ENCODE measurements at places on chromosomes 1 and 21. TPM values are rescaled to one million over a fixed set of nuclear protein-coding genes. Genes with fewer than 3 reads are reported as not detected.

RUNX3 gene
- total RNA-seq = 0.77 TPM

MACO1 gene
- 15.5 TPM for total RNA-seq

TUFT1 gene
- 15.1 TPM for total RNA-seq

CASQ1 gene
- total RNA-seq = 1.3 TPM

SRM gene
- 31.5 TPM for total RNA-seq

SPRR1A gene
- total RNA-seq = not detected

LAMTOR2 gene
- total RNA-seq = 68.1 TPM

NFIA gene
- 205 TPM for total RNA-seq

UCK2 gene
- total RNA-seq = 20.9 TPM

RAB13 gene
- 49.9 TPM for total RNA-seq

DNA sequence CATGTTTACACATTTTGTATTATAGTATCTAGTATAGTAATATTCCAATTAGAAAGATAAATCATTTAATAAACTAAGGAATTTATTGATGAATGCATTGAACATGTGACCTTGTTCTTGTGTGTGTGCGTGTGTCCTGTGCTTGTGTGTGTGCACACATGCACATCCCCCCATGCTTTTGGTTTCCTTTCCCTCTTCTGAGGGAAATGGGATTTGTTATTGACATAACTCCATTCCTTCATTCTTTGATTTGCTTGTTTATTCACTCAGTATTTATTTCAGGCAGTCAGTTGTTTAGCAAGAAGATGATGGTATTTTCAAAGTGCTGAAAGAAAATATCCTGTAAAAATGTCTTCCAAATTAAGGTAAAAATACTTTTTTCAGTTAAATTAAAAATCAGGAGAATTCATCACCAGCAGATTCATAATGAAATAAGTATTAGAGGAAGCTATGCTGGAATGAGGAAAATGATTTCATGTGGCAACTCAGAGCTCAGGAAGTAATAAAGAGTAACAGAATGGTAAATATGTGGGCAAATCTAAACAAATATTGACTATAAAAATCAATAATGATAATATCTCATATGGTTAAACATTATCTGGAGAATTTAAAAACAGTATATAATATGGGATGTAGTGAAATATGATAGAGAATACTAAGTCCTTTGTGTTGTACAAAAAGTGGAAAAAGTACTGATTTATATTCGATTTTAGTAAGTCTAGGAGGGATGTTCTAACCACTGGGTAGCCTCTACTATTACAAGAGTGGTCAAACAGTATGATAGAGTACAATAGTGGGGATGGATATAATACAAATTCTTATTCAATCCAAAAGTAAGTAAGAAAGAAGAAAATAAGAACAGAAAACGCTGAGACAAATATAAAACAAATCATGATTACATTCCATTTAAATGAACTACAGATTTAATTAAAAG is 35.2 kb upstream of the SIPA1L2 start:
- no peak for ATAC-seq

GRCh38 chr1:1996207-1996651 is 7.4 kb downstream of the CFAP74 start:
- no peak for ATAC-seq

- ATAC-seq = no peak
Measured at GRCh38 chr1:53349369-53349835, 21.5 kb upstream of the LRP8 start.

GRCh38 chr1:88204111-88204510 is 480.0 kb upstream of the PKN2 start:
- ATAC-seq = no peak

GRCh38 chr21:15023776-15024175 is 41.0 kb downstream of the NRIP1 start:
- ATAC-seq = no peak

DNA sequence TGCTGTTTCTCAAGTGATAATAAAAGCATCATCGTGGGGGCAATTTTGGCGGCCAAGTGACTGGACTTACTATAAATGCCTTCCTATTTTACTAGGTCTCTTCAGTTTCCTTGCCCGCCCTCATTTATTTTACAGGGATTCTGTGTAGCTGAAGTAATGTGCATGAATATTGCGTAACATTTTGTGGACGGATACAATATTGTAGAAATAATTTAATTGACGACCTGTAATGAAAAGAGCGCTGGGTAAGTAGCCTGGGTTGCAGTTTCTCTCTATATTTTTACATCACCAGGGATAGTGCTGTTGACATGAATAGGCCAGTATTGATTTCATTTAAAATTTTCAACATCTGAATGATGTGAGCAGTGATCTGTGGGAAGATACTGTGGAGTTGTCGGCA is 28.1 kb upstream of the LMO4 start:
- ATAC-seq = no peak

GRCh38 chr21:40512590-40512989 is 334.4 kb downstream of the DSCAM start:
- ATAC-seq = no peak

- no peak for ATAC-seq
Measured at GRCh38 chr1:60078182-60078581, 4.6 kb upstream of the C1orf87 start.

- no peak for ATAC-seq
Measured at GRCh38 chr1:27662261-27662660, 9.7 kb downstream of the IFI6 start.

DNA sequence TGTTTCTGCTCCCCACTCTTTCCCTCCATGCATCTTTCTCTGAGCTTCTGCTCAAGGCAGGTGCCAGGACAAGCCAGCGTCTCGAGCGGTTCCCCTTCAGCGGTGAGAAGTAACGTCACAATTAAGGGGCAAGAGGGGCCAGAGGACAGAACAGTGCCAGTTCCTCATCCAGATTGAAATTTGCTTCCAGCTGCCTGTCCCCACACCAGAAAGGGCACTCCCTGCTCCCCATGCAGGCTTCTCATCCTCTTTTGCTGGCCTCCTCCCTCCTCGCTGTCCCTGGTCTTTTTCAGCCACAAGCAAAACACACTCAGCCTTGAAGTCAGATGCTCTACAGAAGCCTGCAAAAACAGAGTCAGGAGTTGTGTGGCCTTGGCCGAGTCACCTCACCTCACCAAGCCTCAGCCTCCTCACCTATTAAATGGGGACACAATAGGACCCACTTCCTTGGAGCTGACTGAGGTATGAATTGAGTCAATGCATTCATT is 35.0 kb upstream of the ECE1 start:
- peak; percentile 5 for ATAC-seq

DNA sequence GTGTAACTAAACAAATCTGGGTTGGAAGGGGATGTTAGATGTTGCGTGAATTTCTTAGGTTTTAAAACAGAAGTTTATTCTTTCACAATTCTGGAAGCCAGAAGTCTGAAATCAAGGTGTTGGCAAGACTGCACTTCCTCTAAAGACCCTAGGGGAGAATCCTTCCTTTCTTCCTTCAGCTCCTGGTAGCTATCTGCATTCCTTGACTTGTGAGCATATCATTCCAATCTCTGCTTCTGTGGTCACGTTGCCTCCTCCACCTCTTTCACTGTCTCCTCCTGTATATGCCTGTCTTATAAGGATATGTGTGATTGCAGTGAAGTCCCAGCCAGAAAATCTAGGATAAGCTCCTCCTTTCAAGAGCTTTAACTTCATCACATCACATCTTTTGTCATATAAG is 7.7 kb downstream of the CHRM3 start:
- ATAC-seq = no peak

GRCh38 chr1:55898181-55898580 is 681.2 kb downstream of the PLPP3 start:
- peak; percentile 69 for ATAC-seq

- peak; percentile 32 for ATAC-seq
Measured at GRCh38 chr21:26833460-26833939, 11.7 kb downstream of the ADAMTS1 start.

DNA sequence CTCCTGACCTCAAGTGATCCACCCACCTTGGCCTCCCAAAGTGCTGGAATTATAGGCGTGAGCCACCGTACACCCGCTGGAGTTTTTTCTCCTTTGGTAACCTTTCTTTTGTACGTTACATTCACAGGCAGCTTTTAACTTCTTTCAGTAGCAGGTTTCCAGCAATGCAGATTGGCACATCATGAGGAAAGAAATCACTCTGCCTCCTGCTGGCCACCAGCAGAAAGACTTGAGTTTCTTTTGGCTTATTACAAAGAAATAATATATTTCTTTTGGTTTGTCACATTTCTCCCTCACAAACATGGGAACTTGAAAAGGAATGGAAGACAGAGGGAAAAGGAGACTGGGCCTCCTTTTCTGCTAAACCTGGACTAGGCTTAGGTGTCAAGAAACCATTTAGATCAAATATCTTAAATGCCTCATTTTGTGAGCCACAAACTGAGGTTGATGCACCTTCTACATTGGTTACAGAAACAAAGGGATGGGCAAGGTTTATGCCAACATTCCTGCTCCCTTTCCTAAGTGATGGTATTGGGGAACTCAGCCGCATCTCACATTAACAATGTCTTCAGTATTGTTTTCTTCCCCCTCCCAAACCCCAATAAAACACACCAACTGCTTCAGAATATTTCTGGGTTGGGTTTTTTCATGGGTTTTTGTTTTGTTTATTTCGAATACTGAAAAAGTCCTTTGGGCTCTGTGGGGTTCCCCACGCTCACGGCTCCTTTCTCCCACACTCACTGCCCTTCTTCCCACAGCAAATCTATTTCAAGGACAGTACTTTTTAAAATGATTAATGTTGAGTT is 7.7 kb downstream of the ENSA start:
- ATAC-seq = peak; percentile 40

- ATAC-seq = no peak
Measured at GRCh38 chr21:46119144-46119636, 21.3 kb downstream of the COL6A2 start.

DNA sequence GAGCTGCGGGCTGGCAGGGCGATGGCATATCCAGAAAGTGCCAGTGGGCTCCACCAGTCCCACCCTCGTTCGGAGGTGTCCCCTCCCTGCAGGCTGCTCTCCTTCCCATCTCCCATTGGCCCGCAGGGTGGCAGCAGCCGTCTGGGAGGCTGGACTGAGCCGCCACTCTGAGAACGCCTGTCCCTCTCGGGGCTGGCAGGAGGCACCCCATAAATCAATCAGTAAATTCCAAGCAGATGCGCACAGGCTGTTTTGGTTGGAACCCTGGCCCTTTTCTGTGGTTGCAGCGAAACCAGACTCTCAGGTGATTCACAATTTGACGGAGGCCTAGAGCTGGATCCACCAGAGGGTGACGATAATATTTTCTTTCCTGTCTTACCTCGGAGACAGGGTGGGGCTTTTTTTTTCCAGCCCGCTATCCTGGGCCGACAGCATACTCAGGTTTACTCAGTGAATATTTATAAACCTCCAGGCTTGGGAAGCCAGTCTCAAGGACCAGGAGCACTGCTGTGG is 99.7 kb downstream of the GLIS1 start:
- ATAC-seq = no peak

DNA sequence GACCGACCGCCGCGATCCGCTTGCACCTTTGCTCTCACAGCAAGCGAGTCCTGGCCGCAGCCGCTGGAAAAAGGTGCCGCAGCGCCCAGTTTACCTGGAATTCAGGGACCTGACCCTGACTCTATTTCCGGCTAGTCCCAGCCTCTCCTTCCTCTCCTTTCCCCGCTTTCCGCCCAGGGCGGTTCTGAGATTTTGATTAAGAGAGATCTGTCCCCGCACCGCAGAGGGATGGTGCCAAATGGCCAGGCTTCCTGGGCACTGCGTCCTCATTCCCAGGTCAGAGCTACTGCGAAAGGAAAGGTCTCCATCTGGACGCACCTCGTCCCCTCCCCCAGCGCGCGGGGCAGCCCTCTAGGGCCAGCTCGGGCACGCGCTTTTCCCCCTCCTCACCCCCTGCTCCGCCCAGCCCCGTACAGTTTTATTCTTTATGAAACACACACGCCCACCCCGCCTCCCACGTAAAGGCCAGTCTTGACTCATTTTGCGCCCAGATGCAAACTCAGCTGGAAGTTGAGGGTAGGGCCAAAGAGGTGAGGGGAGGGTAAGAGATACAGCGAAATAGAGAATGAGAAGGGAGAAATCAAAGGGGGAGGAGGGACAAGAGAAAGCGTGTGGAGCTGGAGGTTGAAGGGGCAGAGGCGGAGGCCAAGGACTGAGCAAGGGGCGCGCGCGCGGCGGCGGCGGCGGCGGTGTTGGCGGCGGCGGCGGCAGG is 411.8 kb upstream of the ESRRG start:
- ATAC-seq = no peak

DNA sequence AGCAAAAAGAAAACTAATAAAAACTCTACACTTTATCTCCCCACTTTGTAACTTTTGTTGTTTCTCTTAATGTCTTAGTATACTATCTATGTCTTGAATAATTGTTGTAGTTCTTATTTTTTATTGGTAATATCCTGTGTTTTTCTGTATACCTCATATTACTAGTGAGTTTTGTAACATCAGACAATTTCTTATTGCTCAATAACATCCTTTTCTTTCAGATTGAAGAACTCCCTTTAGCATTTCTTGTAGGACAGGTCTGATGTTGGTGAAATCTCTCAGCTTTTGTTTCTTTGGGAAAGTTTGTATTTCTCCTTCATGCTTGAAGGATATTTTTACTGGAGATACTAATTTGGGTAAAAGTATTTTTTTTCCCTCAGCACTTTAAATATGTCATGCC is 79.8 kb upstream of the LRRC8B start:
- no peak for ATAC-seq

DNA sequence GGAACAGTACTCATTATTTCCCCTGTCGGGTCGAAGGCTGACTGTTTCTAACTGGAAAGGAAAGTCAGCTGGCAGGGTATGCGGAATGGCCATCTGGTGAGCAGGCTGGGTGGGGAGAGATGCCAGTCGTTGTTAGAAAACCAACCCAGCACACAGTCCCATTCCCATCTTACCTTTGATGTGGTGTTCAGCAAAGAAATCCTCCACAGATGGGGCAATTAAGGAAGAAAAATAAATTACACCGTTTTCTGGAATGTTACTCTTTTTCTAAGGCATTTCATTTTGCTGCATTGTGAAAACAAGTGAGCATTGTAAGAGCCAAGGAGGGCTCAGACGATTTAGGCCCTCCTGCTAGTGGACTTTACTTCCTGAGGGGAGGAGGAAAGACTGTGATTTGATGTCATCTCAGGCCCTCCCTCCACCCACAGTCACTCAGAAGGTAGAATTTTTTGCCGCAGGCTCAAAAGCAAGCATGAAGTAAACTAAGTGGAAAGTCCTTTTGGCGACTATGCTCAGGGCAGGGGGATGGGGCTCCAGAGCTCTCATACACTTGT is at the start of gene SLC16A4:
SLC16A4 (minus strand) TSS at position 335 of the 554 bp plus-strand sequence. CDS start 1,703 bp downstream, outside the sequence.
- peak; percentile 79 for ATAC-seq

GRCh38 chr21:16194788-16195537 is 465.2 kb downstream of the USP25 start:
- no peak for ATAC-seq

All from gastroesophageal sphincter (tissue), 4 donors.